Hepatocyte (in vitro differentiated cells): ENCODE measurements at places on chromosomes 1 and 21.

DNA sequence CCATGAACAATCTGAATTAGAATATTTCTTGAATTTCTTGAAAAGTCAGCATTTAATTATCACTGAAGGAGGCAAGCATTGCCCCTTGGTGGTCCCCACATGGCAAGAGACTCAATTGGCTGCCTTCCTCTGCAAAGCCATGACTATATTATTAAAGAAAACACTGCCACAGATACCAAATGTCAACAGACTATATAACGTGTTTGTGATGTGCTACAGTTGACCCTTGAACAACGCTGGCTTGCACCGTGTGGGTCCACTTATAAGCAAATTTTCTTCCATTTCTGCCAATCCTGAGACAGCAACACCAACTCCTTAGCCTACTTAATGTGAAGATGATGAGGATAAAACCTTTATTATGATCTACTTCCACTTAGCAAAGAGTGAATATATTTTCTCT lies 66.5 kb downstream of the NRIP1 start:
- H3K4me1 ChIP-seq: peaks cover 10% of the 10 kb centered on the region
- no peaks in the 10 kb centered on the region for H3K36me3 ChIP-seq
- no peak for DNase-seq
- H3K27ac ChIP-seq: no peak overlapping the region

GRCh38 chr1:171501305-171502024 lies 16.1 kb downstream of the PRRC2C start:
- H3K36me3 ChIP-seq: no peaks in the 10 kb centered on the region
- H3K27me3 ChIP-seq: no peaks in the 10 kb centered on the region
- H3K4me3 ChIP-seq: no peak overlapping the region
- H3K27ac ChIP-seq: no peak overlapping the region
- DNase-seq: no peak
- no peaks in the 10 kb centered on the region for H3K4me1 ChIP-seq

DNA sequence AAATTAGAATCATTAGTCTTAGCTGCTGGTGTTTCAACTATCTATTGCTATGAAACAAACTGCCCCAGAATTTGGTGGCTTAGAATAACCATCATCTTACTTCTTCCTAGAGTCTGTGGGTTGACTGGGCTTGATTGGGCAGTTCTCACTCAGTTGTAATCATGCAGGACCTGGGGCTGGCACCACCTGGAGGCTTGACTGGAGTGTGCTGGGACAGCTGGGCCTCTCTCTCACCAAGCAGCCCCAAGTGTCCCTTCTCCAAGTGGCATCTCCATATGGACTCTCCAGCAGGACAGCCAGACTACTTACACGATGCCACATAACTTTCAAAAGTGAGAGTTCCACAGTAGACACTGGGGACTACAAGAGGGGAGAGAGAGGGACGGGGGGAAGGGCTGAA lies 140.3 kb upstream of the ATP1B1 start:
- H3K36me3 ChIP-seq: no peaks in the 10 kb centered on the region
- H3K27ac ChIP-seq: no peak overlapping the region
- H3K4me1 ChIP-seq: no peaks in the 10 kb centered on the region
- H3K27me3 ChIP-seq: no peaks in the 10 kb centered on the region
- no peak for DNase-seq

DNA sequence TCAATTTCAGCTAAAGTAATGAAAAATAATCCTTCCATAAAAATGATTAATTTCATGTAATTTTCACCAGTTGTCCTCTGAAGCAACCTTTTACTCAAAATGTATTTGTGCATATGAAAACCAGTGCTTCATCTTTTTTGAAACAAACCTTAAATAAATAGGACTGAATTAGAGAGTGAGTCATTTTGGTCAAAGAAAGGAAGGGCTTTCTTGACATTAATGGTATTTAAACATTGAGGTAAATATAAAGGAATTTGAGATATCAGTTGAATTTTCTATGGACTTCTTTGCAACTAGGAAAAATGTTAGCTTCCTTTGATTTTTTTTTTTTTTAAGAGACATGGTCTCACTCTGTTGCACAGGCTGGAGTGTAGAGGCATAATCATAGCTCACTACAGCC lies 38.7 kb downstream of the SNX7 start:
- no peaks in the 10 kb centered on the region for H3K36me3 ChIP-seq
- no peak overlapping the region for H3K27ac ChIP-seq
- DNase-seq: no peak
- H3K27me3 ChIP-seq: no peaks in the 10 kb centered on the region
- H3K4me3 ChIP-seq: no peak overlapping the region
- H3K4me1 ChIP-seq: no peaks in the 10 kb centered on the region
